ENCODE measurements at places on chromosomes 2 and 18. TPM values are rescaled to one million over a fixed set of nuclear protein-coding genes. Genes with fewer than 3 reads are reported as not detected.

GRCh38 chr2:231597627-231598026, 5.0 kb downstream of the TEX44 start:
- DNase-seq, result no peak

DNA sequence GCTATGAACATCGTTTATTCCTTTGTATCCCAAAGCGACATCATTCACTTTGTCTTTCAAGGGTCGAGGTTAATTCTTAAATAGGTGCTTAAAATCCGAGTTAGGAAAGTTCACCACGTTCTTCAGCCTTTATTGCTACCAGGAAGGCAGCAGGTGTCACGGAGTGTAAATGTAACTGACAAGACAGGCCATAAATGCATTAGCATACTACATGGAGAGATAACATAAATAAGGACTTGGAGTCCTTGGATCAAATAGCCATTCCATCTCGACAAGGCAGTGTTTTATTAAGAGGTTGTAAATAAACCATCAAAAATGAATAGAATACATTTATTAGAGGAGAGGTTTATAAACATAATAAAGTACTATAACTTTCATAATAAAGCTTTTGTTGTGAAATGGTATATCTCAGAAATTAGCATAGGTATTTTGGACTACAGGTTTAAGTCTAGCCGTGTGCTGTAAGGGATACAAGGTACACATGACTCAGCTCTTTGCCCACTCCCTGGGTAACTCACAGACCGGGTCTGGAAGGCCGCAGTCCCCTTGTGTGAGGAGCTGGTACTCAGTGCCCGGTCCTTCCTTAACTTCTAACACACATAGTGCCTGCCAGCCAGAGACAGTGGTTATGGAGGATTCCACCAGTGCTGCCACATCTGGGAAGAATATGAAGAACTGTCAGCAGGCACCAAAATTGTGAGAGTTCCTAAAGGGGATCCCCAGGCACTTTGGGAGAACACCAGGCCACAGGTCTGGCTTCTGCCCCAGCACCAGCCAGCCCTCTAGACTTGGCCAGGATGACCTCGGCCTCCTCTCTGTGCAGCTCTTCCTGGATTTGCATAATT, 29.4 kb downstream of the CAPN13 start:
- DNase-seq, result no peak

GRCh38 chr2:29114946-29115609, at the start of gene CLIP4:
Gene CLIP4, plus strand, starts transcription at chr2:29115415. Its CDS starts 5,974 bp downstream, at chr2:29121389.
- peak; percentile 20 for DNase-seq

PAIP2B gene
- total RNA-seq, result 5.2 TPM

GRCh38 chr2:161177969-161178368, 17.7 kb downstream of the TANK start:
- no peak for DNase-seq

DNA sequence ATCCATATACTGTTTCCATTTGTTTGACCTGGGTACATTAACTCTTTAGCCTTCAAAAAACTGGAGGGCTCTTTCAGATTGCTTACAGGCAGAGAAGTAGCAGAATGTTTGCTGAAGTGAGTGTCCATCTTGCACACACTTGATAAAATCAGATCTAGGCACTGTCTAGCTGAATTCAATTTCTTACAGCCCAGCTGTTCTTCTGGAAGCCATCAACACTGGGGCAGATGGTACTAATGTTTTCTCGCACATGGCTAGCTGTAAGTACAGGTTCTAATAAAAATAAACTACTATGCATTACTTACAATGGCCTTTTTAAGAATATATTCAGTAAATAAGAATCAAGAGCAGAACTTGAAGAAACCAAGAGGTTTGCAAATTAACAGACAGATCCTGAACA, 175.9 kb downstream of the NBAS start:
- no peak for DNase-seq

DNA sequence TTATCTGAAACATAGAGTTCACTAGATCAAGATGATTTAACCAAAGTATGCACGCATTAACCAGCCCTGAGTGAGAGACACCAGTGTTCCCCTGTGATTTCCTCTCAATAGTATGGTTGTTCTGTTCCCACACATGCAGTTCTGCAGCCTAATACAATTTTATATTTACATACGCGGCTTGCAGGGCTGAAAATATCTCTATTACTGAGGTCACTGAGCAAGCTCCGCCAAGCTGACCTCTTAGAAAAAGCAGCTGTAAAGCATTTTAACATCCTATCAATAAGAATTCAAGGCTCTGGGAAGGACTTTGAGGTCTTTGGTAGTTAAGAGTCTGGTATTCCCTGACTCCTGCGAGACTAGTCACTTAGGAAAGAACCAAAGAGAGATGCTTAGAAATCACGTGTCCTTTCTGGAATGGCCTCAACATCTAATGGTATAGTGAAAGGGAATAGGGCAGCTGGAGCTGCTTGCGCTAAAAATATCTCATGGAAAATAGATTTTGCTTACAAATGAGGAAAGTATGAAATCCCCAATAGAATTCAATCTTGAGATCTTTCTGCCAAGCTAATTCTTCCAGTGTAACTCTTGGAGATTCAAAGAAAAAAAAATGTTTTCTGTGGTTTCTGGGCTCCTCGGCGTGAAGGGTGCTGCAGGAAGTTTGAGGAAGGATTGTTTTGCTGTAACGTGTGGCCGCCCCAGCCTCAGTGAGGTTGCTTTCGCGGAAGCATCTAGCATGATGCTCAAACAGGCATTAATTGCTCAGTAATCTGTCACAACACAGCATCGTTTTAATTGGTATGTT, 59.2 kb downstream of the DOCK10 start:
- DNase-seq, result no peak

FOXI3 gene
- not detected for total RNA-seq

KCNJ13 gene
- not detected for total RNA-seq

GRCh38 chr2:159211447-159212396, 74.8 kb downstream of the WDSUB1 start:
- DNase-seq, result no peak

FKBP1B gene
- total RNA-seq, result 16.5 TPM

DYNAP gene
- total RNA-seq, result not detected

DNA sequence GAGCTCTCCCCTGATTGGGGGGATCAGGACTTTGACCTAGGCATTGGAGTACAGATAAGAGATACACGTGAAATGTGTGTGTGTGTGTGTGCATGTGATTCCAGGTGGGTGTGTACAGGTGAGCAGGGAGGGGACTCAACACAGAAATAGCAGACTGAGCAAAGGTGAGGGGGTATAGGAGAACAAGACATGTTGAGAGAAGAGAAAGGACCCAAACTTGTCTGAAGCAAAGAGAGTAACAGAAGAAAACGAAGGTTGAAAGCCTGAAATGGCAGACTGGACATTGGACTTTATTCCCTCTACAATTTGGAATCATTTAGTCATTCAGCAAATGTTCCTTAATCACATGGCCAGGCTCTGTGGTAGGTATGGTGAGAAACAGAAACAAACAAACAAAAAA, 23.3 kb downstream of the MRO start:
- DNase-seq, result no peak

CDK5R2 gene
- not detected for total RNA-seq

DNA sequence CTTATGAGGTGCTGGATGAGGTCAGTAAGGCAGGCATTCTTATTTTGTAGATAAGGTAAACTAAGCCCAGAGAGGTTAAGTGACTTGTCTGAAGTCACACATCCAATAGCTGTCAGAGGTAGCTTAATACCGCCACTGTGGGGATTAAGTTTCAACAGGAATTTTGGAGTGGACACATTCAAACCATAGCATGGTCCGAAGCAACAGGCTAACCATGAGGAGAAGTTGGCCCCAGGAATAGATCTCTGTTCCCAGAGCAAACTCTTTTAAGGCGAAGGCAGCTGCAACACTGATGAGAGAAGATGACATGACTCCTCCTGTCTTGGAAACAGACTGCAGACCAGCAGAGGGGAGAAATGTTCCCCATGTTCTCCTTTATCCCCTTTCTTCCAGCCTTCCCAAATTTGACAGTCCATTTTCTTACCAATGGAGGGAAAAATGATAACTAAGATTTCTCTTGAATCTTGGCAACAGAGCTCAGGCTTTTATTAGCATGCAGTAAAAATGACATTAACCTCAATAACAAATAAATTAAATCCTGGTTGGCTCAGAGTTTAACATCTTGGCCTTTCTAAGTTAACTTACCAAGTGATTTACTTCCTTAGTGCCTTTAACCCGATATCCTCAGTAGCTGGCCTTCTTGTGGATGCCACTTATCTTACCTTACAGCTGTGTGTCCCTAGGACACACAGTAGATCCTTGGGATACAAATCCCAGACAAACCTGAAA, 67.9 kb upstream of the STPG4 start:
- no peak for DNase-seq

CCDC148 gene
- 0.26 TPM for total RNA-seq

PRSS56 gene
- total RNA-seq, result not detected

- no peak for DNase-seq
These were observed 202.3 kb downstream of the MREG start for GRCh38 chr2:215811003-215811402.

GRCh38 chr2:170396799-170397459, 219.0 kb downstream of the MYO3B start:
- DNase-seq, result peak; percentile 33

- no peak for DNase-seq
These were observed 13.1 kb downstream of the PPP3R1 start for GRCh38 chr2:68238955-68239822.

DNER gene
- total RNA-seq, result 1.8 TPM

DNA sequence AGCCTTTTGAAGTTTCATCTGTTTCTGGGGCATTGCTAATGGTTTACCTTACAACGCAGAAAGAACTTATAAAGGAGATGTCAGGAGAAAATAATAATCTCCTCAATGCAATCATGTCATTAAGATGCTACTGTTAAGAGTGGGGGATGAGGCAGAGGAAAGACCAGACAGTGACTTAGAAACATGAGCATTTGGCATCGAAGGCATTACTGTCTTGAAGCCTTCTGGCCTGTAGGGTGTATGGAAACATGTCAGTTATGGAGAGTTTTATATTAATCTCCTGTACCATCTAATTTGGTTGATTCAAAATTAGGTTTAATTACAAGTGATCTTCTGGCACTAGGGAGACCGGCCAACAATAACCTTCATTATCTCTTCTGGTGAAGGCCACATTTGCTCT, 32.5 kb downstream of the CDC42EP3 start:
- DNase-seq, result no peak

GRCh38 chr2:121074293-121074932, 210.6 kb downstream of the TFCP2L1 start:
- no peak for DNase-seq

DNA sequence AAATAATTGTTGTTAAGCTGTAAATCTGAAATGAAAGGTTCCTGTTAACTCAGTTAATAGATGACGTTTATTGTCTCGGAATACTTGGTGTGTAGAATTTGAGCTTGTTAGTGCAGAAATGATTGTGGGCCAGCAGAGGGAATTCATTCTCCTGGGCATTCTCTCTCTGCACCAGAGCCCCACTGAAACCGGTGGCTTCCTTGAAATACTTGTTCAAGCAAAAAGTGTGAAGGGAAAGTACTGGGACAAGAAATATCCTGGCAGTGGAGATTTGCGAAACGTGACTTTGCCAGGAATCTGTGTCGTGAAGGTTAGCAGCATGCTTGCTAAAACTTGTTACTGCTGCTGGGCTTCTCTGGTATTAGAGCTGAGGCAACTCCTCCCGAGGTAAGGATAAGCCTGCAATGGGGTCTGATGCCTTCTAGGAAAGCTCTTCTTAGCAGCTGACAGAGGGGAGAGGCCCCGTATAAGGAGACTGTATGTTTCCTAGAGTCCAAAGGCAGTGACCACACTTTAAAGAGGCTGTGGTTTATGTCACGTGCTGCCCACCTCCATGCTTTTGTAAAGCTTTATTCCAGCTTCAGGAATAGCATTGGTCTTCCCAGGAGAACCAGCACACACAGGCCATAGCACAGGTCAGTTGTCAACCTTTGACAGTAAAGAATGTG, 2.0 kb downstream of the ITGA6 start:
- peak; percentile 44 for DNase-seq

DNA sequence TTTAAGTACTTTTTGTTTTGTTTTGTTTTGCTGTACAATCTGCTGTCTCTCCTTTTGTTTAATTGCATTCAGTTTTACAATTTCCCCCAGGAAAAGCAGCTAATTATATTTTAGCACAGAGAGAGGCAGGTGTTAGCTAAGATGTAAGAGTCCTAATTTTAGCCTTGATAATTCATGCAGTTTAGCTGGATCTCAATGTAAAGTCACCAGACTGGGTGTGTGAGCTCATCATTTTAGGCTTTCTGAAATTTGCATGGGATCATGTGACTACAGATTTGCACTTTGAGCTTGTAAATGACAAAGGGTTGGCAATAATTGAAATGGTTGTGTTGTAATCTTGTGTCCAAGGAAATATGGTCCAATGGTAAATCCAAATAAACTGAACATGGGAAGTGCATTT, 68.5 kb downstream of the ETAA1 start:
- DNase-seq, result no peak

MTX2 gene
- 22.0 TPM for total RNA-seq

SLC23A3 gene
- 1.9 TPM for total RNA-seq

STARD6 gene
- total RNA-seq, result not detected

DNA sequence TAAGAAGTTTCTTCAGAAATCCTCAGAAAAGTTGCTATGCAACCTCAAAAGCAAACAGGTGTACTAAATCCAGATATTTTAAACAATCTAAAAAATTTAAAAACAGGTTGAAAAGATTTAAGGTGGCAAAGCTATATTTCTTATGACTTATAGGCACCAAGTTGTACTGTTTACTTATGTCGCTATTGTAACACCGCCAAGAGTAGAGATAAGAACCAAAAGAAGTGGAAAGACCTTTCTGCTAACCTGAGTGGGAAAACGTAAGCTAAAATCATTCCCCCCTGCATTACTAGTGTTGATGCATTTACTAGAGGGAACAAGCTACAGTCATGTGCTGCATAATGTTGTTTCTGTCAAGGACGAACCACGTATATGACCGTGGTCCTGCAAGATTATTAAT, 83.1 kb downstream of the TRIP12 start:
- DNase-seq, result no peak

IL1B gene
- 41.0 TPM for total RNA-seq

- DNase-seq, result no peak
These were observed 181.3 kb downstream of the ALPK2 start for GRCh38 chr18:58447402-58448095.

ASTL gene
- not detected for total RNA-seq

DNA sequence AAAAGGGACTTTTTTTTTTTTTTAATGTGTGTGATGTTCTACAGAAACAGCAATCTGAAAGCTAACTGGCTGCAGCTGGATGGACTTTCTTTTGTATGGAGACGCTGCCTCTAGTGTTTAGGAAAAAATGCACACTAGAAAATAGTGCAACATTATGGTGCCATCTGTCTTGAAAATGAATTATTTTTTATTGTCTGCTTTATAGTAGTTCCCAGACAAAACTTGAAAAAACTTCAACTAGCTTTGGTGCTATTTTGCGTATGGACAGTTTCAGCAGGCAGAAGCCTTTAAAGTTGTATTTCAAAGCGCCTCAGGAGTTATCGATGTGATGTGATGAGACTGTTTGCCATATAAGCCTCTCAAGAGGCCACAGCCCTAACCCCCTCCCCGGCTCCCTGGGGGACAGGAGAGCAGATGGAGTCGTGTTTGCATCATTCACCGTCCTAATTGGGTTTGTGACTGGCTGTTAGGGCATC, 86.9 kb downstream of the LTBP1 start:
- DNase-seq, result peak; percentile 44

ANKRD53 gene
- total RNA-seq, result not detected

All from bronchial epithelial cell (primary cell).